ENCODE measurements at places on chromosomes 3 and 15.

- DNase-seq = peak; percentile 82
Observed at GRCh38 chr15:65032801-65033537, 3.5 kb upstream of the MTFMT start.

DNA sequence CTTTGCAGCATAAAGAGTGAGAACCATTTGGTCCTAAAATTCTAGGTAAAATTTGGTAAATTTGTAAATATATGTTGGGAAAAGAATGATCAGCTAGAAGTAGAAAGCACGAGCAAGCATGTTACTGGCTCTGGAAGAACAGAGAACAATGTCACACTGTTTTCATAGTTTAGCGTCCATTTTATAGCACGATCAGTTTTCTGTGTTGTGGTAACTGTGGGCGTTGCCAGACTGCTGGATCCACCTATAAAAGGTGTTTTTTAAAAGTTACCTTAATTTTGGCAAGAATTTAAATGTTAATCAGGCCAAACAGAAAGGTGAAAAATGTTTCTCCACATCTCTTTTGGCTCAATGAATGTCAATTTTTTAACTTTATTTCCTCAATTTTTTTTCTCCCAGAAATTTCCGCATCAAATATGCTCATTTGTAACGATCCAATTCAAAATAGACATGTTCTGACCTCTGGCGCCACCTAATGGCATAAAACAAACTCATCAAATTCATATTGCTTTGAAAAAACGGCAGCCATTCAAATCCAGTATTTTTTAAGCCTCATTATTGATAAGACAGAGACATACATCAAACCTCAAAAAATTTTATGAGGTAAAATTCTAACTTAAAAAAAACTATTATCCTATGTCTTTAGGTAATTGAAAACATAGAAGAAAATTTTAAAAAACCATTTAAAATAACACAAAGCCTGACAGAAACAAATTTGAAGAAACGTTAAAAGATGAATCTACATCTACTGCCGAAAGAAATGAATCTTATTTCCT, 5.5 kb upstream of the GP5 start:
- peak; percentile 43 for DNase-seq

DNA sequence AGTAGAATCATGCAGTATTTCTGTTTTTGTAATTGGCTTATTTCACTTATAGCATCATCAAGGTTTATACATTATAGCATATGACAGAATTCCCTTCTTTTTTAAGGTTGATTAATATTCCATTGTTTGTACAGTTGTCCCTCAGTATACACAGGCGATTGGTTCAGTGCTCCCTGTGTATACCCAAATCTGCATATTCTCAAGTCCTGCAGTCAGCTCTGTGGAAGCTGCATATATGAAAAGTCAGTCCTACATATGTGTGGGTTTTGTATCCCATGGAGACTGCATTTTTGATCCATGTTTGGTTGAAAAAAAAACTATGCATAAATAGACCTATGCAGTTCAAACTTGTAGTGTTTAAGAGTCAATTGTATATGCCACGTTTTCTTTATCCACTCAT, 127.7 kb downstream of the ISL2 start:
- no peak for DNase-seq

DNA sequence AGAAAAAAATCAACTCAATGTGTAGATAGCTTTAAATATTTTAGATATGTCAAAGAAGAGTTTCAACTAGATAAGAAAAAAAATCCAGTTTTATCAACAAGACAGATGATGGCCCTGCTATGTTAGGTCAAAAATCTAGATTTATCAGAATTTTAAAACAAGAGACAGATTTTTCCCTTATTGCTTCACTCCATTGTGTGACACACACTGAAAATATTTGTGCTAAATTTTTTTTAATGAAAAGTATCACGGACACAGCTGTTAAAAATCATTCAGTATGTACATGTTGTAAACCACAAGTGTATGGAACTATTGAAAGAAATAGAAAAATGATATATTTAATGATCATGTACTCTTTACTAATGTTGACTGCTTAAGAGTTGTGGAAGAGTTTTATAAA, 43.6 kb downstream of the FOXB1 start:
- DNase-seq = no peak

GRCh38 chr15:39756806-39757522, 25.7 kb downstream of the FSIP1 start:
- peak; percentile 75 for DNase-seq

GRCh38 chr3:111610612-111611054, 15.5 kb upstream of the ZBED2 start:
- DNase-seq = no peak

GRCh38 chr3:190585805-190586630, 72.1 kb downstream of the IL1RAP start:
- peak; percentile 95 for DNase-seq

GRCh38 chr3:159922861-159923312, 65.7 kb upstream of the IL12A start:
- DNase-seq = no peak

DNA sequence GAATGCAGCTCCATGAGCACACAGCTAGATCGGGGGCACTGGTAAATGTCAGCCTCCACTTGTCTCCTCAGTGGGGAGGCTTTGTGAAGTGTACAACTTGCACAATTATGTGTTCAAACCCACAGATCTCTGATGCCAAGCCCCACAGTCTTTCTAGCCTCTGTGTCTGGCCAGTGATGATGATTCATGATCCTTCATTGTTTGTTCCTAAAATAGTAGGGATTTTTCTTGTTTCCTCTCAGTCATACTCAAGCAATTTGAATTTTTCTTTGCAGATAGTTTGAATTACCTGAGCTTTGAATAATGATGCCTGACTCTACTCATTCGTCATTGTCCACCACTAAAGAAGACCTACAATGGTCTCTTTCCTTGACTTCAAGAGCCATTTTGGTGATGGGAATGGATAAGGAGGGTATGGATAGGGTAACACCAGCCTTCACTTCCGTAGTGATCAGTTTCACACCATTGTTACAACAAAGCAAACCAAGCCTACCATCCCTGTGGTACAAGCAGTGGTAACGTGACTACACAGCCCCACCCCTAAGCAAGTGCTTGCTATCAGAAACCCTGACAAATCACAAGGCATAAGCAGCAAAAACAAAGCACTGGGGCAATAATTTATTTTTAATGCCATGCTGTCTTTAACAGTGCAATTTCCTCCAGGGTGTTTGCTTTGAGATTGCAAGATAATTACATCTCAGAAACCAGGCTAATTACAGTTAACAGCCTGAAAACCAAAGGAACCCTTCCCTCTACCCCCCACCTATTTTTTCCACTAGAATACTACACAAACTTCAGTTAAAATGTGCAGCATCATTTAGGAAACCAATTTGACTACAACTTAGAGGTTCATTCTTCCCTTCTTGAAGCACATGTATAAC, 114.1 kb upstream of the PPP2R3A start:
- peak; percentile 54 for DNase-seq

DNA sequence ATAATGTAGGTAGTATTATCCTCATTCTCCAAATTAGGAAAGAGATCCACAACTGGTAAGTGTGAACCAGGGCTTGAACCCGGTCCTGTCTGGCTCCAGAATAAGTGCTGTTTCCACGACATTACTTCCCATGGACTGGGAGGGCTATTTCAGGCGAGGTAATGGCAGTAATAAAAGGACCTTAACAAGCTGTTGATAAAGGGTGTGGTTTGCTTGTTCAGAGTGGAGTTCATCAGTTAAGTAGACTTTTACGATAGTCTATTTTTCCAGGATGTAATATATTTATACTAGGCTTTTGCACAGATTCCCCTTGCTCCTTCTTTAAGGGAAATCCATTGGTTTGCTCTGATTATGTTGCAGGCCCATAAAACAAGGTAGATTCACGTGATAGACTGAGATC, 88.4 kb upstream of the TNFAIP8L3 start:
- DNase-seq = no peak

DNA sequence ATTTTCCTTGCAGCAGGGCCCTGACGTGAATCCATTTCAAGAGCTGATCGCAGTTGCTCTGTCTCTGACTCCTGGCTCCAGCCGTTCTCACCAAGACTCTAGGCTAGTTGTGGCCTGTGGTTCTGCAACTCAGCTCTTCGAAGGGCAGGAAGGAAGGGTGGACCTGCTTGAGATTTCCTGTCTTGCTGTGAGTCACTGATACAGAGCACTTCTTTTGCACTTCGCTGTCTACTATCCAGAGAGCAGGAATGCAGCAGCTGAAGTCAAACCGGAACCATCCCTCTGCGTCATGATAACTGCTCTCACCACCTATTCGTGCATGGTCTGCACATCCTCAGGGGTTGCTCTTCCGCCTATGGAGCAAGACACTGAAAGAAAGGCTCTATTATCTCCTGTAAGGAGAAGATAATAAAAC, 59.7 kb downstream of the RAP2B start:
- peak; percentile 58 for DNase-seq

GRCh38 chr3:43523454-43524053, 98.3 kb downstream of the ANO10 start:
- peak; percentile 6 for DNase-seq

Measured in renal cortical epithelial cell (primary cell).